Smooth muscle cell of the brain vasculature (primary cell): ENCODE measurements at places on chromosomes 2 and 18.

DNA sequence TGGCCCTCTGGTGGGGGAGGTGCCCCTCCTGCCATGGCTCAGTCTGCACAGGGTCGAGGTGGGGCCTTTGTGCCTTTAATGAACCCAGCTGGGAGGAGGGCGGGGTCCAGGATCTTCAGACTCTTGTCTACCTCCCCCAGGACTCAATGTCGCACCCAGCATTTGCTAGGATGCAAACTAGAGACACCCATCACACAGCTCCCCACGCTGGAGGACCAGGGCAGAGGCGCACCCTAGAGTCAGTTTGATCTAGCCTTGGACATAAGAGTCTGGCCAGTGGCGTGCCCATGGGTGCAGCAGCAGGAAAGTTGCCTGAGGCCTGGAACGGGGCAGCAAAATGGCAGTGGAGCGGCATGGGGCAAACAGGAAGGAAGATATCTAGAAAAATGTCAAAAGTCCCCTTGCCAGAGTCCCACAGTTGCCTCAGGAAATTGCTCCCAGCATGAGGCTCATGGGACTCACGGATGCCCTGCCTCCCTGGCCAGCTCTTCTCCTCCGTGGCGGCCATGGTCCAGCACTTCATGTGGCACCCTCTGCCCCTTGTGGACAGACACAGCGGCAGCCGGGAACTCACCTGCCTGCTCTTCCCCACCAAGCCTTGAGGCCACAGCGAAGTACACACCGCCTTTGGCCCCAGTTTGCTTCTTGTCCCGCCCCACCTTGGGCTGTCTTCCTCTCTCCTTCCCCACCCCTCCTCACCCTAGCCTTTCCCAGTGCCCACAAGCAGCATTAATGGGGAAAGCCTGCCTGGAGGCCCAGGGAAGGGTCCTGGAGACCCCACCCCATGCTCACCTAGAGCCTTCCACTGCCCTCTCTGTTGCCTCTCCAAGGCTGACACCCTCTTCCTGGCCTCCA is 17.7 kb downstream of the SH2D6 start:
- no peak for DNase-seq

DNA sequence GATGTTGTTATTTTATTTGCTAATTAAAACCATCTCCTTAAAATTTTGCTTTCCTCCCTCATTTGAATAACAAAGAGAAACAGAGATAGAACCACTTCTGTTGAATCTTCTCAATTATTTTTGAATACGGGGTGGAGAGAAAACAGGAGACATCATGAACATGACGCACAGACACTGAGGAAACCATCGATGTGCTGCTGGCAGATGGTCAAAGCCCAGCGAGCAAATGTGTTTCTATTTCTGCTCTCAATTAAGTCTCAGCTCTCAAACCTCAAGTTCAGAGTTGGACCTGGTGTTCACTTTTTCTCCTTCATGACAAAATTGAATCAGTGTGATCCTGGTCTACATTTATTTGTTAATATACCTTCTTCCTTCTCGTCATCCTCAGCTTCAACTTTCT is 36.1 kb upstream of the TWIST2 start:
- DNase-seq, result no peak

GRCh38 chr2:66001538-66001937 is 433.4 kb upstream of the MEIS1 start:
- no peak for DNase-seq

- DNase-seq, result no peak
These were observed 27.7 kb upstream of the ZNF638 start for GRCh38 chr2:71303849-71304248.

GRCh38 chr2:180222644-180223043 is 215.5 kb upstream of the CWC22 start:
- no peak for DNase-seq

DNA sequence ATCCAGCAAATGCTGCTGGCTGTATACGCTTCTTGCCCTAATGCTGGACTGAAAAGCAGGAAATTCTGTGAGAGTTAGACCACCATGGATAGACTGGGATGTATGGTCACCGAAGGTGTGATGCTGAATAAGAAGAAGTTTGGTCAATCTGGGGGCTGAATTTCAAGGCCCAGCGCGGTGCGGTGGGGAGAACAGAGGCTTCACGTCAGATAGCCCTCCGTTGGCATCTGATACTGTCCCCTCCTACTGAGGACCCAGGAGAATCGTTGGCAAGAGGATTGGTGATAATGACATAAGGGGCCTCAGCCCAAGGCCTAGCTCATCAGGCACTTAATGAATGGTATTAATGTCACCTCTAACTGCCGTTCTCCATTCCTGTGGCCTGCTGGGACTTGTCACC is 97.3 kb upstream of the ST3GAL5 start:
- DNase-seq, result no peak

GRCh38 chr18:6069103-6069502 is 173.8 kb upstream of the TMEM200C start:
- DNase-seq, result no peak

DNA sequence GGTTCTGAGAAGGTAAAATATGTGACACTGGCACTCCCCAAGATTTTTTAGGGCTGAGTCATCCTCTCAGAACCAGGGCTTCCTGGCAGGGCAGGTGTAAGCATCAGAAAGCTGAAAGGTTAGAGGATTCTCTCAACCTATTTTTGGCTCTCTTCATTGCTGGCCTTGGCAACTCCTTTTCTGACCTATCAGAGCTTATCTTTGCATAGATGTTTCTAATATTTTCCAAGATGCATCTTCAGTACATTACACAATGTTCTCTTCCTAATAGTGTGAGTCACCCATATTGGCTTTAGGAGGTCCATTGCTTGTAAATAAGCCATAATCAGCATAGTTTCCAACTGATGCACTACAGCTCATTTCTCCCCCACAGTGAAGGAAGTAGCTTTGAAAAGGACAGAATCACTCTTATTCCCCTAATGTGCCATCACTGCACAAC is 2008.4 kb upstream of the PIK3C3 start:
- DNase-seq, result peak; percentile 40

DNA sequence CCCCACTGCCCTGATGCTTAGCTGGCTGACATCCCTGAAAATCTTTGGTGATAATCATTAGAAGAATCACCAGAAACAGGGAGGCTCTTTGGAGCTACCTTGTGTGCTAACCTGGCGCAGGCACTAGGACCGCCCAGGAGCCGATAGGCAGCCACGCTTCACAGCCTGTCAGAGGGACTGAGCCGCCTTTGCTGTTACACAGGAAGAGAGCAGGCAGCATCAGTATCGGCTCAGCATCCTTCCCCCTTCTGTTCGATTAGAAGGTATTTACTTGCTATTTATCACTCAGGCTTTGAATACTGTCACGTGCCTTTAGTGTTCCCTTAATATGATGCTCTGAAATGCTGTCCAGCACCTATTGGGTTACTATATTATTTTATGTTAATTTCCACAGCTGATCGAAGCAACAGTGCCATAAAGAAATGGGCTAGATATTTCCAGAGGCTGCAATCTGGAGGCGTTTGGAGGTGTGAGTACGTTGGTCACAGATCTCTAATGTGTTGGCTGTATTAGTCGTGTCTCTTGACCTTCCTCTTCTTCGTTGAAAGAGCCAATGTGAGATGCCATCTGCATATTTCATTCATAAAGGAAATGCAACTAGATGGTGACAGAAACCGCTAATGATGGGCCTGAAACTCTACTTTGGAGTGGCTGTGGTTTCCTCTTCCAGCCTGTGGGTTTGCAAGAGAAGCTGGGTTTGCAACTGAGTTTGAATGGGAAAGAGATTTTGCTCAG is 110.4 kb upstream of the RAB27B start:
- no peak for DNase-seq

- no peak for DNase-seq
These were observed 762.2 kb upstream of the CNTNAP5 start for GRCh38 chr2:123262856-123263255.

DNA sequence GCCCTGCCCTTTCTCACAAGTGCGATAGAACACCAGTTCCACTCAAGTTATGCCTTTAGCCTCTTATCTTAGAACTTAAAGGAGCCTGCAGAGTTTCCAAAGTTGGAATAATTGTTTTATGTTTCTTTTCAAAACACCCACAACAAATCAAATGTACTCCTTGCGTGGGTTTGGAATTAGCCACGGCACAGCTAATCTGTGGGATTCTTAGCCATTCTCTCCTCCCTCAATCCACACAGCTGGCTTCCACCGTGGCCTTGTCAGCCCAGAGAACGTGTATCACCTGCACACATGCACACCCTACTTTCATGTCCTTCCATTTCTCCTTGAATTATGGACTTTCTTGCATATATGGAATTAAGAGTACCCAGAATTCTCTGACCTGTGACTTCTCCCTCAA is 135.1 kb upstream of the LTBP1 start:
- DNase-seq, result no peak

DNA sequence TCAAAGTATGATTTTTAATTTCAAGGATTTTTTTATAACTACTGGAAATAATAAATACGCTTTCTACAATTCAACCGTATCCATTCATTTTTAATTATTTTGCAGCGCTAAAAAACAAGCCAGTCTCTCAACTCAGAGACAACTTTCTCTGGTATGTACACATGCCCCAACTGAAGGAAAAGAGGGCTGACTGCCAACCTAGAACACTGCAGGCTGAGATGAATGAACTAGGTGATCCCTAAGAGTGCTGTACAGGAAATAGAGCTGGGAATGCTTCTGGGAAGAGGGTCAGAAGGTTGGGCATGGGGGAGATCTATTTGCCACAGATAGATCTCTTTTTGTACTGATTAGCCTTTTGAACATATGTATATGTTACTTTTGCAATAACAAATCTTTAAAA is 460.1 kb downstream of the NR4A2 start:
- DNase-seq, result no peak

DNA sequence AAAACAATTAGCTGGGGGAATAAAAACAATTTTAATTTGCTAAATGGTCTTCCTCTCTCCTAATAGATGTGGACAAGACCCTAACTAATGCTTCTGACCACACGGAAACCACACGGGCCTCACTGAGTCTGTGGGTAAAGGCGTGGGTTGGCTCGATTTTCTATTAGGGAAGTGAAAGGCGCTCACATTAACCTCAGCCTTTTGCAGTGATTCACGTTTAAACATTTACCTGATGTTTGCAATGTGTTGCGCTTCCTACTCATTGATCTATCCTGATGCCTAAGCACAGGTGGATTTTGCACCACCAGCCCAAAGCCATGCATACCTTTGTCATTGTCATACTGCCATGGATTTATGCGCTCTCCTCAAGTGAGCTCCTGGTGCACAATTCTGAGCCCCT is 35.6 kb upstream of the NRP2 start:
- DNase-seq, result no peak

- DNase-seq, result no peak
These were observed 9.7 kb upstream of the ZNF516 start for GRCh38 chr18:76504749-76505148.

- DNase-seq, result no peak
These were observed 8.5 kb downstream of the PSMD14 start for GRCh38 chr2:161316701-161317100.

- no peak for DNase-seq
These were observed 9.6 kb upstream of the MTA3 start for GRCh38 chr2:42558827-42559226.

DNA sequence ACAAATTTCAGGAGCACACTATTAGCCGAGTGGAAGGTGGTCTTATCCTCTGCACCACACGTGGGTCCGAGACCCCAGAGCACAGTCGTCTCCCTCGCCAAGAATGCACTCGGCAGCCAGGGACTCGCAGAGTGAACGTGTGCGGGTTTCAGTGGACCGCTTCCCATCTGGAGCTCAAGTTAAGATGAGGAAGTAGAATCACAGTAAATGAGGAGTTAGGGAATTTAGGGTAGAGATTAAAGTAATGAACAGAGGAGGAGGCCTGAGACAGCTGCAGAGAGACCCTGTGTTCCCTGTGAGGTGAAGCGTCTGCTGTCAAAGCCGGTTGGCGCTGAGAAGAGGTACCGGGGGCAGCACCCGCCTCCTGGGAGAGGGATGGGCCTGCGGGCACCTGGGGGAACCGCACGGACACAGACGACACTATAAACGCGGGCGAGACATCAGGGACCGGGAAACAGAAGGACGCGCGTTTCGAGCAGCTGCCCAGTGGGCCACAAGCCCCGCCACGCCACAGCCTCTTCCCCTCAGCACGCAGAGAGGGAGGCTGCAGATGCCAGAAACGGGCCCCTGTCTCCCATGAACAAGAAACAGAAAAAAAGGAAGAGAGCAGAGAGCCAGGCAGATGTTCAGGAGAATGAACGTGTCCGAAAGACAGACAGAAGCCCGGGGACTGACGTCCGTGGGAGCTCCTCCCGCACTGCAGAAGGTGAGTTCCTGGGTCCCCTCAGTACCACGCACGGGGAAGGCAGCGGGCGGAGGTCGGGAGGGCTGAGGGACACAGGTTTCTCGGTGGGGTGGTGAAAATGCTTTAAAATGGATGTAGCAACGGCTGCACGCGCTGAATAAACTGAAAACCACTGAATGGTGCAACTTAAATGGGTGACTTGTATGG is 5.4 kb upstream of the KCNG2 start:
- no peak for DNase-seq

DNA sequence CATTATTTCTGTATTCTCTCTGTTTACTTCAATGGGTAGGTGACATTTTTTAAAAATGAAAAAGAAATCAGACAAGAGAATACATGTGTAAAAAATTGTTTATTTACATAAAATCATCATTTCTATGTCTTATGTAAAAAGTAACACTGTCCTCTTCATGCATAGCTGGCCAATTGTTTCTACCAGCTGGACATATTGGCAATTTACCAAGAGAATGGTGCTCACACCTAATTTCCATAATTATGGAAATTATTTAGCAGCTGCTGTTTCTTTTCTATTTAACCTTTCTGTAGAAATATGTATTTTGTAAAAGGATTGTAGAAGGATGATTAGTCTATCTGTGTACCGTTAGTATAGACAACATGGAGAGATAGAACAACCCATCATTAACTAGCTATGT is 791.9 kb downstream of the TRIB2 start:
- DNase-seq, result no peak

GRCh38 chr2:151051574-151052220 is 210.0 kb downstream of the RBM43 start:
- peak; percentile 29 for DNase-seq

GRCh38 chr18:63980027-63980426 is 10.1 kb downstream of the SERPINB8 start:
- no peak for DNase-seq

DNA sequence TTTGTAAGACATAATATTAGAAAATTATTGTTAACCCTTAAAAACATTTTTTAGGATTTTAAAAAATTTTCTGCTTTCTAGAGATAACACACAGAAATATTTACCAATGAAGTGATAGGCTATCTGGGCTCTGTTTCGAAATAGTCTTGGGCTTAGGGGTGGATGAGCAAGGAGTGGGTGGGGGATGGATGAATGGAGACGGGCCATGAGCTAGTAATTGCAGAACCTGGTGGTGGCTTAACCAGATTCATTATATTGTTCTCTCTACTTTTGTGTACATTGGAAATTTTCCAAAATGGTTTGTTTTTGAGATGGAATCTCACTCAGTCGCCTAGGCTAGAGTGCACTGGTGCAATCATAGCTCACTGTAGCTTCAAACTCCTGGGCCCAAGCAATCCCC is 89.6 kb downstream of the TCF7L1 start:
- DNase-seq, result no peak
